ENCODE measurements at places on chromosomes 16 and 17.

DNA sequence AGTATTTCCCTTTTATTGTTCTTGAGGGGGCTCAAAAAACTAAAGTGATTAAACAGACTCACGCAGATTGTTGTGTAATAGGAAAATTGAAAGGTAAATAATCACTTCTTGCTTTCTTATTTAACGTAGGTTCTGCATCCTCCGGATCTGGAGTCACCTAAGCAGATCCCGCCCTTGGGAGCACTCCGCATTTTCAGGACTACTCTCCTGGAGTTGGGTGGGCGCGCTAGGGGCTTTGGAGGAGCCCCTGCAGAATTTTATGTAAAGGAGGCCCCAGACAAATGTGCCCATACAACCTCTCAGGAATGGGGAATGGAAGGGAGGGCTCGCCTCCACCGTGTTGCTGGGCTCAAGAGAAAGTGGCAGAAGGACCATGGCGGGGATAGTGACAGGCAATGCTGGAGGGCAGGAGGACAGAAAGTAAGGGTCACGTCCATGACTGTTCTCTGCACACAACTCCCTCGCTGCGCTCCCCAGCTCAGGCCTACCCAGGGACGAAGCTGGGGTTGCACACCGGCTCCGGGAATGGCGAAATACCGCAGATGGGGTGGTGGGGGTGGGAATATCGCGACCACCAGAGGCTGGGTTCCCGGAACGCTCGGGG lies 8.3 kb downstream of the MT2A start:
- no peaks in the 10 kb centered on the region for H3K4me1 ChIP-seq
- DNase-seq = no peak
- peak overlapping the region; percentile 42 for H3K4me3 ChIP-seq
- peaks cover 53% of the 10 kb centered on the region for H3K27me3 ChIP-seq
- H3K36me3 ChIP-seq = no peaks in the 10 kb centered on the region

- no peaks in the 10 kb centered on the region for H3K4me1 ChIP-seq
- DNase-seq = no peak
- no peak overlapping the region for H3K4me3 ChIP-seq
- H3K27ac ChIP-seq = no peak overlapping the region
Measured at GRCh38 chr17:32869345-32870026, 7.4 kb downstream of the MYO1D start.

GRCh38 chr16:28326881-28327610 lies 34.7 kb downstream of the SBK1 start:
- no peak for DNase-seq
- H3K36me3 ChIP-seq = no peaks in the 10 kb centered on the region
- no peaks in the 10 kb centered on the region for H3K27me3 ChIP-seq
- H3K4me1 ChIP-seq = no peaks in the 10 kb centered on the region
- H3K4me3 ChIP-seq = no peak overlapping the region

DNA sequence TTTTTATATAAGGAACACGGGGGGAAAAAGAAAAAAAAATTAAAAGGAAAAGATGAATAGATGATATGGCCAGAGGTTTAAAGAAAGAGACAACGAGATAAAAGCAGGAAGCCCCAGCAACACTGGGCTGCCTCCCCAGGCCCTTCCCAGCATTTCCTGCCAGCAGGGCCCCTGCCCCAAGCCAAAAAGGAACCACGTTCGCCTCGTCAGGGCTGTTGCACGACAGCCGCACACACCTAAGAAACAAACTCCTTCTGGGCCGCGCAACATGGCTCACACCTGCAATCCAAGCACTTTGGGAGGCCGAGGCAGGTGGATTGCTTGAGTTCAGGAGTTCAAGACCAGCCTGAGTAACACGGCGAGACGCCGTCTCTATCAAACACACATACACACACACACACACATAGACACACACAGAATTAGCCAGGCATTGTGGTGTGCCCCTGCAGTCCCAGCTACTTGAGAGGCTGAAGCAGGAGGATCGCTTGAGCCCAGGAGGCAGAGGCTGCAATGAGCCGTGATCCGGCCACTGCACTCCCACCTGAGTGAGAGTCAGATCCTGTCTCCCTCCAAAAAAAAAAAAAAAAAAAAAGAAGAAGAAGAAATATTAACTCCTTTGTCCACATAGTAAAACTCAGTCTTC lies 83.0 kb downstream of the ANKRD11 start:
- no peak overlapping the region for H3K27ac ChIP-seq
- H3K36me3 ChIP-seq = peaks cover 2% of the 10 kb centered on the region
- no peaks in the 10 kb centered on the region for H3K27me3 ChIP-seq
- peaks cover 50% of the 10 kb centered on the region for H3K4me1 ChIP-seq
- no peak overlapping the region for H3K4me3 ChIP-seq

DNA sequence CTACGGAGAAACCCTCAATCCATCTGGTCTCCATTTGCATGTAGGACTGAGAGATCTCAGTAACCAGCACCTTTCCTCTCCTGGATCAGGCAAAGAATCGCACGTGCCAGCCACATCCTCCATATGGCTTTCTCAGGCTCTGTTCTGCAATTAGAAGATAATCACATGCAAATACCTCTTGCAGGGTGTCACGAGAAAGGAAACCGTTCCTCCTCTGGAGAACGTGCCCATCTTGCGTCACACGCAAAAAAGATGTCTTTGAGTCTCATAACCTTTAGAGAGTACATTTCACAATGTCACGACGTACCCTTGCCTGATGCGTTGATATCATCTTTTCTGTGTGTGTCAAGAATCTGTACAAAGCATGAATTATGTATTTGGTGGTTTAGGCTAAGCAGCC lies 36.2 kb upstream of the DNAH17 start:
- H3K4me3 ChIP-seq = no peak overlapping the region
- H3K4me1 ChIP-seq = no peaks in the 10 kb centered on the region
- no peaks in the 10 kb centered on the region for H3K36me3 ChIP-seq
- DNase-seq = no peak

DNA sequence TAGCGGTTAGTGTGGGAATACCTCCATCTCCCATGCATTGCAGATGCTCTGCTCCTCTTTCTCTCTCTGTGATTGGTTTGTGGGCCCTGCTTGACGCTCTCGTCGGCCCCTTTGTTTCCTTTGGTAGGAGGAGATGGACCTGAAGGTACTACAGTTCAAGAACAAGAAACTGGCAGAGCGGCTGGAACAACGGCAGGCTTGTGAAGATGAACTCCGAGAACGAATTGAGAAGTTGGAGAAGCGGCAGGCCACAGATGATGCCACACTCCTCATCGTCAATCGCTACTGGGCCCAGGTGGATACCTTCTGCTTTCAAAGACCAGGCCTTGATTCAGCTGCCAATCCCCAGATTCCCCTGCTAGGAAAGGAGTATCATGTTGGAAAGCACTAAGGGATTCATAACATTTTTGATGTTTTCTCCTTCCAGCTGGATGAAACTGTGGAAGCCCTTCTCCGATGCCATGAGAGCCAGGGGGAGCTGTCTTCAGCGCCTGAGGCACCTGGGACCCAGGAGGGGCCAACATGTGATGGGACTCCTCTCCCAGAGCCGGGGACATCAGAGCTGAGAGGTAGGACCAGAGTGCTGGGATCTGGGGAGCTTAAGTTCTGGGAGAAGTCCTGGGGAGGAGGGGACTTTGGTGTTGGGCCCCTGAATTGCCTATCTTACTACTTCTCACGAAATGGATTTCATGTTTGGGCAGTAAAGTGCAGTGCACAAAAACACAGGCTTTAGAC lies 1.0 kb downstream of the RNF40 start:
- DNase-seq = no peak
- no peak overlapping the region for H3K27ac ChIP-seq
- H3K36me3 ChIP-seq = peaks cover 77% of the 10 kb centered on the region
- H3K4me3 ChIP-seq = peak overlapping the region; percentile 96
- H3K4me1 ChIP-seq = peaks cover 11% of the 10 kb centered on the region
- H3K27me3 ChIP-seq = no peaks in the 10 kb centered on the region

DNA sequence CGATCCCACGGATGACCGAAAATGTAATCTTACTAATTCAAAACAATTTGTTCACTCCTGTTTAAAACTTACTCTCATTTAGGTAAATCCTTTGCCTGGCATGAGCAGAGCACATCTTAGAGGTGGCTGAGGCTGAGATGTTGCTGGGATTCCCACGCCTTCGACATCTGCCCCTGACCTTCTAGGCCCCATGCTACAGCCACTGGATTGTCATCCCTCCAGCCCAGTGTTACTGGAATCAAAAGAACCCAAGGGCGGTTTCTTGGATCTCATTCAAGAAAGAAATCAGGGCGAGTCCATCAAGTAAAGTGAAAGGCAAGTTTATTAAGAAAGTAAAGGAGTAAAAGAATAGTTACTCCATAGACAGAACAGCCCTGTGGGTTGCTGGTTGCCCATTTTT lies 64.5 kb upstream of the SHISA6 start:
- no peaks in the 10 kb centered on the region for H3K27me3 ChIP-seq
- no peak overlapping the region for H3K4me3 ChIP-seq
- no peaks in the 10 kb centered on the region for H3K4me1 ChIP-seq
- H3K27ac ChIP-seq = no peak overlapping the region
- no peaks in the 10 kb centered on the region for H3K36me3 ChIP-seq

DNA sequence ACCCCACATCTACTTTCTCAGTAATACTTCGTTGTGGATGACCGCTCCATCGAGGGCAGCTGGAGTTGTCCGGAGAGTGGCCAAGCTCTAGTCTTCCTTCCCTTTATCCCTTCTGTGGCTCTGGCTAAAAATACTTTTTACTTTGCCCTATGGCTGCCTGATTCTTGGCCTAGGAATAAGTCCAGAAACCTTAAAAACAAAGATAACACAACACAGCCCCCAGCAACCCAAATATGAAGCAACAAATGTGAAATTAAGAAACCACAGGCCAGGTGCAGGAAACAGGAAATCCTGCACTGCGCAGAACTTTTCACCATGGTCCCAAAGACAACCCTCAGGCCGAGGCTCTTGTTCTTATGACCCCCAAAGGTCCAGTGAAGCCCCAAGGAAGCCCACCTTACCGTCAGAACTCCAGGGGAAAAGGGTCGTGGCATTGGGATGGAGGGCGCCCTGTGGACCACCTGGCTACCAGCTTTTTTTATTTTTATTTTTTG lies 26.0 kb downstream of the TK2 start:
- H3K36me3 ChIP-seq = peaks cover 5% of the 10 kb centered on the region
- H3K4me1 ChIP-seq = no peaks in the 10 kb centered on the region
- no peak overlapping the region for H3K27ac ChIP-seq
- H3K27me3 ChIP-seq = no peaks in the 10 kb centered on the region
- no peak overlapping the region for H3K4me3 ChIP-seq

GRCh38 chr17:73902416-73903181 lies 258.4 kb upstream of the SDK2 start:
- H3K36me3 ChIP-seq = no peaks in the 10 kb centered on the region
- no peak overlapping the region for H3K4me3 ChIP-seq
- no peaks in the 10 kb centered on the region for H3K27me3 ChIP-seq
- DNase-seq = no peak

GRCh38 chr16:85891776-85892166 lies 7.2 kb upstream of the IRF8 start:
- no peak overlapping the region for H3K27ac ChIP-seq
- no peak overlapping the region for H3K4me3 ChIP-seq
- no peaks in the 10 kb centered on the region for H3K4me1 ChIP-seq
- no peaks in the 10 kb centered on the region for H3K36me3 ChIP-seq

DNA sequence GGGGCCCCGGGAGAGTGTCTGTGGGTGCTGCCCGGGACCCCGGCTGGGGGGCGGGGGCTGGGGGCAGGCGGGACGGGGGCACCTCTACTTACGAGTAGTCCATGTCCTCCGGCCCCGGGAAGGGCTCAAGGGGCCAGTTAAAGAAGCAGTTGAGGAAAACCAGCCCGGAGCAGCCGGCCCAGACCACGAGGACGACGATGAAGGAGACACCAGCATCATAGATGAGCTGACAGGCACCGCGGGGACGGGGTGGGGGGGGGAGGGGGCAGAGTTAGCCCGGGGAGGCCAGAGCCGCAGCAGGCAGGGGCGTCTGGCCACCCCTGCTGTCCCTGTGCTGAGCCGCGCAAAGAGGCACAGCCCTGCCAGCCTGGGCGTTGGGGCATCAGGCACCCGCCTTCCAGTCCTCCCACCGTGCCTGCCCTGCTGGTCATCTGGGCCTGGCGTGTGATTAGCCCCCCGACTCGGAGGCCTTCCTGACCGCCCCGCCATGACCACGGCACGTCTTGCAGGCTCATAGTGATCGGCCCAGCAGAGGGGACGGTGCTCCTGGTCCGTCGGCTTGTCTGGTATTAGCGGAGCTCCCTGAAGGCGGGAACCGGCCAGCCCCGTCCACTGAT lies 29.0 kb upstream of the PITPNA start:
- peaks cover 5% of the 10 kb centered on the region for H3K4me1 ChIP-seq
- no peak overlapping the region for H3K27ac ChIP-seq
- H3K27me3 ChIP-seq = no peaks in the 10 kb centered on the region
- peaks cover 2% of the 10 kb centered on the region for H3K36me3 ChIP-seq
- no peak for DNase-seq
- H3K4me3 ChIP-seq = no peak overlapping the region

DNA sequence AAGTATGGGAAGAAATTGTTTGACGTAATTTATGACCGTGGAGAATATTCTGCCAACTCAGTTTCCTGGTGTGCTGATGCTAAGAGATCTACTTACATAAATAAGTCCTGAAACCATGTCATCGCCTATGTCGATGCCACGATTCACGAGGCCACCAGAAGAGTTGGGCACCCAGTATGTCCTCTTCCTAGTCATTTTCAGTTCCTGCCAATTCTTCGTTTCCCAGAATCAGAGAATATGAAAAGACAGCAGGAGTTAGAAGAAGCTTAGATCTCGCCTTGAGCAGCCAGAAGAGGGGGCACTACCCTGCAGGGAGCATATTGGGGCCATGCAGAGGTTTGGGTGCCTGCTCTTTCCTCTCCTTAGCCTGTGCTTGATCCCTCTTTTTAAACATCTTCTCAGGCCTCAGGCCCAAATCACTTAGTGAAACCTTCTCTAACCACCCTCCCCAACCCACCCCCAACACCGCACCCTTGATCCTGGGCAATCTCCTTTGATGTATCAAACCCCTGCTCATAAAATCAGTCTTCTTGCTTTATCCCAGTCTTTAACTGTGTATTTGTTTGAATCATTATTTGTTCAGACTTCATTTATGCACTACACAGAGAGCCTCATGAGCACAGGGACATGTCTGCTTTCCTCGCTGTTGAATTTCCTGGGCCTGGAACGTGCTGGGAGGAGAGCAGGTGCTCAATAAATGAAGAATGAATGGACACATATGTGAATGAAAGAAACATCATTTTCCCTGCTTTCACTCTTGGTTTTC lies 12.2 kb upstream of the LONP2 start:
- H3K27ac ChIP-seq = no peak overlapping the region
- H3K36me3 ChIP-seq = no peaks in the 10 kb centered on the region
- no peak overlapping the region for H3K4me3 ChIP-seq
- no peaks in the 10 kb centered on the region for H3K27me3 ChIP-seq
- peak; percentile 17 for DNase-seq
- H3K4me1 ChIP-seq = no peaks in the 10 kb centered on the region
